ENCODE measurements at places on chromosomes 5 and 9. TPM values are rescaled to one million over a fixed set of nuclear protein-coding genes. Genes with fewer than 3 reads are reported as not detected.

Gene OBP2A
- total RNA-seq = 0.15 TPM

Gene PCDHGC5
- not detected for total RNA-seq

Gene TAF11L5
- total RNA-seq = not detected

Gene CERCAM
- total RNA-seq = 34.2 TPM

Gene MEGF9
- total RNA-seq = 18.9 TPM

Gene TCF7
- total RNA-seq = 10.2 TPM

Gene SLC45A2
- total RNA-seq = not detected

Gene KCNV2
- not detected for total RNA-seq

Gene FOXD4L4
- total RNA-seq = 0.13 TPM

Gene TCERG1
- 42.3 TPM for total RNA-seq

Gene GFPT2
- total RNA-seq = 49.7 TPM

Gene C5orf63
- 3.7 TPM for total RNA-seq

Gene PCDHB15
- 0.13 TPM for total RNA-seq

Gene ZNF483
- 0.48 TPM for total RNA-seq
